ENCODE measurements at places on chromosomes 12 and 14.

DNA sequence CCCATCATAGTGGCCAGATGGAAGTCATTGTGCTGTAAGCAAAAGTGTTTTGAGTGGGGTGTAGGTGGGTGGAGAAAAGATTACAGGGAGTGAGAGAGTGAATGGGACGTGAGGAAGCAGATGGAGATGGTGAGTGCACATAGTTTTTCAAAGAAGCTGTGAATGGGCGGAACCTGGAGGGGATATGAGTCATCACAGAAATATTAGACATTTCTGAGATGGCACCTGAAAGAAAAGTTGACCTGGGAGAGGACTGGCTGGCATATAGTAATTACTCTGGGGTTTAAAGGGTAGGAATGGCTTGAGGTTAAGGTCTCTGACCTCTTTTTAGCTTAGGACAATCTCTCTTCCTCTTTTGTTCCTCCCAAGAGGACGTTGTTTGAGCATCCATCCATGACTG, 50.5 kb downstream of the ANO4 start:
- DNase-seq, result no peak

DNA sequence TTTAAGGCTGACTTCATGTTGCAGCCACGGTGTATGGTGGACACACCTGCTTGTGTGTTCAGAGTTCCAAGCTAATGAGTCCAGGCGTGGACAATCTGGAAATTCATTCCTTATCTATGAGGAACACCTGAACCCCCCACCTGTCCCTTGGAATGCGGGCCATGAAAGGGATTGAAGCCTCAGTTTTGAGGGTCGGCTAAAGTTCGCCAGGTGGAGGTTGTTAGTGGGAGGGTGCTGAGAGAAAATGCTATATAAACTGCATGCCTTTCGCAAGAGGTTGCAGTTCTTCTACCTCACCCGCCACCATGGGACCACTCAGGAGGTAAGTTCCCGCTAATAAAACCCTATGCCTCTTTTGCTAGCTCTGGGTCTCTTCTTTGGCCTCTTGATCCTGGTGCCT, 348.0 kb downstream of the BCL11B start:
- DNase-seq, result no peak

DNA sequence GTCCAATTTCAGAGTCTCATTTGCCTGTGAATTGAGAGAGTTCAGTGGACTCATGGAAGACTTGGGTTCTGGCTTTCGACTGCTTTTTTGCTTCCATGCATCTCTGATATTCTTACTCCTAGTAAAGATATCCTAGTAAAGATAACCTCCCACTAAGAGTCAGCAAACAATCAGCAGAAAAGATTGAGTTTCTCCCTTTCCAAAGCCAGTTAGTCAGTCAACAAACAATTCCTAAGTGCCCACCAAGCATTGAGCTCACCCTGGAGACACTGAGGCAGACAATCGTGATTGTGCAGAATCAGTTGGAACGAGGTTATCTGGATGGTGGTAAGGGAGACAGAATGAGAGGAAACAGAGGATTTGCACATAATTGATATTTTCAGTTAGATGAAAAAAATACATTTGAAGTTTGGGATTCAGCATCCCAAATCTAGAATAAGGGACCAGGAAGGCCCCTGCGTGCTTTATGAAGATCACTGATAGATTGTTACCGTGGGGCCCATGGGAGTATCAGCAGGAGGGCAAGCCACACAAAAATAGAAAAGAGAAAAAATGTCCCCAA, 99.7 kb upstream of the SLC38A2 start:
- no peak for DNase-seq

DNA sequence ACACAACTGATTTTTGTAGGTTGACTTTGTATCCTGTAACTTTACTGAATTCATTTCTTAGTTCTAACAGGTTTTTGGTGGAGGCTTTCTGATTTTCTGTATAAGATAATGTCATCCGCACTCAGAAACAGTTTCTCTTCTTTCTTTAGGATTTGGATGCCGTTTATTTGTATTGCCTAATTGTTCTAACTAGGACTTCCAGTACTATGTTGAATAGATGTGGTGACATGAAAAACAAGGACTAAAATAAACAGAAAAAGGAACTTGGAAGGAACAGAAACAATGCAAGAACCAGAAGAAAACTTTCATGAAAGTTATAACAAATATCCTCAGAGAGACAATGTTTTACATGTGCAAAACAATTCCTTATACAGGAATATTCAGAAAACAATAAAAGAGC, 100.3 kb downstream of the GTF2A1 start:
- no peak for DNase-seq

GRCh38 chr12:24496755-24497154, 452.1 kb downstream of the BCAT1 start:
- no peak for DNase-seq

DNA sequence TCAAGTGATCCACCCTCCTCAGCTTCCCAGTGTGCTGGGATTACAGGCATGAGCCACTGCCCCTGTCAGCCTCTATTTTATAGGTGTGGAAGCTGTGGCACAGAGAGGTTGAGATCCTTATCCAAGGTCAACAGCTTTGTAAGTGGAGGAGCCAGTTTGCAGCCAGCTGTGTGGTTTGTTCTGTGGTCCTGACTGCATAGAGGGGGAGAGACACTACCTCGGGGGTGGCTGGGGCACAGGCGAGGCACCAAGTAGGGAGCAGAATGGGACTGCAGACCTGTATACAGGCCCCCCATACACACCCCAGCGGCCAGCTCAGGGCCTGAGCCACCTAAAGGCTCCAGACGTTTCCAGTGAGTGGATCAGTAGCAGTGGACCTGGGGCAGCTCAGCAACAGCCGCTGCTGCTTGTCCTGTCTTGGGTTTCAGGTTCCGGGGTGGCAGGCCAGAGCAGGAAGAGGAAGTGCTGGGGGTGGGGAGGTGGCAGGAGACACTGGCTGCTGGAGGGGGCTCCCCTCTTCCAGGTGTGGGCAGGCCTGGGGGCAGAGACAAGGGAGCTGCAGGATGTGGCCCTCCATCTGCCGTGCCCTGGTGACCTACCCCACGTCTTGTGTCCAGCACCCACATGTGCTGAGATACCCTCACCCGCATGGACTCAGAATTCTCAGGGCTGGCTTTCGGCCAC, 11.0 kb downstream of the ORAI1 start:
- no peak for DNase-seq

DNA sequence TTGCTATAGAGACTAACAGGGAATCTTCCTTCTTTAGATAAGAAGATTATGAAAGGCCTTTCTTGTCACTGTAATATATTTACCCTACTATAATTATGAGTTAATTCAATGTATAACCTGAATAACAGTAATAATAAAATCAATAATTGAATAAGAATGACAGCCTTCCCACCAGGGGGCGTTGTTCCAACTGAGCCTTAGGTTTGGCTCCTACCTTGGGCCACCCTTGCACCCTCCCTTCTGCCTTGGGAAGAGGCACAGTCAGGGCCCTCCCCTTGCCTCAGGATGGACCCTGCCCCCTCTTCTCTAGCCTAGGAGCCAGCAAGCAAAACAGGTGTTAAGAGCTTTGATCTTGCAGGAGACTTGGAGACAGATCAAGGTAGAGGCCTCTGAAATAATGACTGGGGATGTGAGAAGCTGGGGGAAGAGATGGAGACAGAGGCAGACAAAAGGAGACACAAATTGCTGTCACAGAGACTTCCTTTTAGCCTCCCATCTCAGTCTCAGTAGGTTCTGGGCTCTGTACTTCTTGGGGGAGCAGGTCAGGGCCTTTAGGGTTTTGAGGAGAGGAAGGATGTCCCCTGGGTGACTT, 40.1 kb upstream of the CISTR start:
- DNase-seq, result peak; percentile 19

- DNase-seq, result no peak
These were observed 15.3 kb downstream of the GPR132 start for GRCh38 chr14:105049753-105050550.

GRCh38 chr12:34396006-34396860, 373.9 kb downstream of the ALG10 start:
- no peak for DNase-seq

DNA sequence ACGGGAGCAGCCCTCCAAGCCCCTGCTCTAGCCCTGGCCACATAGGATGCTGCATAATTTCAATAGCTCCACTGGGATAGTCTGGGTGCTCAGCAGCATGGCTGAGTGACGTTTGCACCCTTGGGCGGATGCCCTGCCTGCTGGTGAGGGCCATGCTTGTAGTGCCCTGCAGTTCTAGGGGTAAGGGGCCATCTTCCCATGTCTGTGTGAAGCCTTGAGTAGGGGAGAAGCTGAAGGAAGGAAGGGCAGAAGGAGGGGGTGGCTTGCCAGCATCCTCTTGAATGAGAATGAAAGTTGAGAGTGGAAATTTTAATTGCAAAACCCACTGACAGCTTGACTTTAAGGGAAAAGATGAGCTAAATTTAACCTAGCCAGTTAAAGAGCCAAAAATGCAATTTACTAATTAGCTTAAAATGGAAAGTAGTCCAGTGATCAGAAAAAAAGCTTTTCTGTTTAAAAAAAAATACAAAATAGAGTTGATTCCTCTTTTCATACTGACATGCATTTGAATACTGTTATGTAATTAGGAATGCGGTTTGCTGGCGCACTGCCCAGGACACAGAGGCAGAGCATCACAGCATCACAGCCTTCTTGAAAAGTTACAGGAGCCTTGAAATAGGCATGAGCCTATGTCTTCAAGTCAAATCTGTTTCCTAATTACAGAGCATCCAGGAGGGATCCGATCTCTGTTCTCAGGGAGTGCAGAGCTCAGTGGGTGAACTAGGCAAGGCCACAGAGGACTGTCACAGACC, 18.5 kb upstream of the EML1 start:
- DNase-seq, result no peak

GRCh38 chr14:37093364-37093763, 79.0 kb downstream of the SLC25A21 start:
- no peak for DNase-seq

DNA sequence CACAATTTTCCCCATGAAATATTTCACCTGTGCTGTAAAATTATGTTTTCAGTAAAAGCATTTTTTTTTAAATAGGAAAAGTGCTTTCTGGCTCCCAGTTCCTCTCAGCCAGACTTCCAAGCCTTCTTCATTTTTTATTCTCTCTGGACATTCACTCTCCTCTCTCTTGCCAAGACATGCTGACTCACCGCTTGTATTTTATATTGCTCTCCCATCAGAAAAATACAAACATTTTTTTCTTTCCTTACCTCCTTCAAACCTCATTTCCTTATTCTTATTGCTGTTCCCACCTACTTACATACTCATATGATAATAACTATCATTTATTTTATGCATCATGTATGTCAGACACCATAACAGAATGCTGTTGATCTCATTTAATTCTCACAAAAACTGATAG, 37.7 kb upstream of the ZNF641 start:
- no peak for DNase-seq
